Activated CD8-positive, alpha-beta memory T cell treated with anti-CD3 and anti-CD28 coated beads, Interleukin-2, amount 10 ng/mL, durations not matched to agents 7 days and 5 days (primary cell): ENCODE measurements at places on chromosomes 1 and 21.
A peak's percentile ranks its signal among the peaks of the same experiment; 100 is the strongest.

DNA sequence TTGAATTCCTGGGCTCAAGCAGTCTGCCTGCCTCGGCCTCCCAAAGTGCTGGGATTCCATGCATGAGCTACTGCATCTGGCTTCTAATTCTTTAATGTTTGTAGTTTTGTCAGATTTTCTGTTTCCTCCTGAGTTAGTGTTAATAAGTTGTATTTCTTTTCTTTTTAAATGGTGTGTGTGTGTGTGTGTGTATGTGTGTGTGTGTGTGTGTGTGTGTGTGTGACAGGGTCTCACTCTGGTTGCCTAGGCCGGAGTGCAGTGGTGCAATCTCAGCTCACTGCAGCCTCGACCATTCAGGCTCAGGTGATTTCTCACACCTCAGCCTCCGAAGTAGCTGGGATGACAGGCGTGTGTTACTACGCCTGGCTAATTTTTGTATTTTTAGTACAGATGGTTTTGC lies 50.2 kb downstream of the ADARB1 start:
- DNase-seq, result no peak

- DNase-seq, result no peak
Observed at GRCh38 chr1:5516756-5517155, 475.5 kb downstream of the NPHP4 start.

GRCh38 chr1:221105578-221105977 lies 226.3 kb downstream of the HLX start:
- DNase-seq, result no peak

- DNase-seq, result no peak
Observed at GRCh38 chr21:39319814-39320332, 6.4 kb upstream of the BRWD1 start.

DNA sequence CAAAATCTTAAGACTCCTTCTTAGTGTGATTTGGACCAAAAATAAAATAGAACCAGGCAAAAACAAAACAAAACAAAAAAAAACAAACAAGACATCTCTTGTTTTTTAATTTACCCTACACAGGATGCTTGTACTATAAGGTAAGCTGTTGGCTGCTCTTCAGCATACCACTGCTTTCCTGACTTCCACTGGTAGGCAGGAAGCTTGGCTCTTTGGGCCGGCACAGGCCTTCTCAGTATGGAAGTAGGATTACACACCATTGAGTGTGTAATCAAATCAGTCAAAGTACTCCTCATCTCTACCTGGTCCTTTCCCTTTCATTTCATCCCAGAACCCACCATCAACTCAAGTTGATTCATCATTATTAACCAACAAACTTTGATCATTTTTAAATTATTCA lies 61.9 kb upstream of the RGS1 start:
- no peak for DNase-seq

DNA sequence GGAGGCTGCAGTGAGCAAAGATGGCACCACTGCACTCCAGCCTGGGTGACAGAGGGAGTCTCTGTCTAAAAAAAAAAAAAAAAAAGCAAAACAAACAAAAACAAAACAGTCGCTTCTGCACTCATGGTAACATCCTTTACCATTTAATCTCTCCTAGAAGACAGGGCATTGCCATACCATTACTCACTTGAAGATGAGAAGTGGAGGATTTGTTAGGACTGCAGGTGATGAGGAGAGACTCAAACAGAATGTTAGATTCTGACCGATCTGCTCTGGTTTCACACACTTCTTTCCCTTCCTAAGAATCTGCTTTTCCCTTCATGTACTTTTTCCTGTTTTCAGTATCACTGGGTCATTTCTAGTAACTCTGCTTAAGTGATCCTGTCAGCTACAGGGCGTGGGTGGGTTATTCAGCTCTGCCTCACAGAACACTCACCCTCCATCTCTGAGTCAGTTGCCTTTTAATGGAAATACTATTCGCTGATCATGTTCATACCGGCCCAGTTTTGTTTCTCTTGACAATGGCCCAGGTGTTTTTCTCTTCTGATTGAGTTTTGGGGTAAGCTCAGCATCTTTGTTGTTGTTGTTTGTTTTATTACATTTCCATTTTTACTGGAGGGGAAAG lies 148.0 kb upstream of the ERG start:
- no peak for DNase-seq

GRCh38 chr1:75366595-75366994 lies 232.4 kb downstream of the LHX8 start:
- no peak for DNase-seq

DNA sequence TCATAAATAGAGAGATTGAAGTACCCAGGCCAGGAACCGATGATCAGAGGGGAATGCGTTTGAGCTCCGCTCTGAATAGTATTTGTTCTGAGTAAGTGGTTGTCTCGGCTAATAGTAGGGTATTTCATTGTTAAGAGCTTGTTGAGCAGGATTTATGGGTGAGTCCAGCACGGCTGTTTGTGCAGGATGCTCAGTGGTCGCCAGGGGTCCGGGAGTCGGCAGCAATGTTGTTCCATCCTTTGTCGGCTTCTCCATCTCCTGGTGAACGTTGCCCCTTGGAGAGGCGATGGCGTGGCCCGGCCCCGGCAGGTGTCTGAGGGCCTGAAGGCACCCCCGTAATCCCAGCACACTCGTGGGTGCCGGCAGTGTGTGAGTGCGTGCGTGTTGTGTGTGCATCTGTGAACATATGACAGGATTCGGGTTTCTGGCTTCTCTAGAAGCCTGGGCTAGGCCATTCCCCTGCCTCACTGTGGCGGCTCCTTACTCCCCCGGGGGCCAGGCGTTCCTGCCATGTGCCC lies 160.8 kb upstream of the ARHGEF16 start:
- DNase-seq, result no peak

GRCh38 chr21:16357994-16358393 lies 628.2 kb downstream of the USP25 start:
- no peak for DNase-seq

DNA sequence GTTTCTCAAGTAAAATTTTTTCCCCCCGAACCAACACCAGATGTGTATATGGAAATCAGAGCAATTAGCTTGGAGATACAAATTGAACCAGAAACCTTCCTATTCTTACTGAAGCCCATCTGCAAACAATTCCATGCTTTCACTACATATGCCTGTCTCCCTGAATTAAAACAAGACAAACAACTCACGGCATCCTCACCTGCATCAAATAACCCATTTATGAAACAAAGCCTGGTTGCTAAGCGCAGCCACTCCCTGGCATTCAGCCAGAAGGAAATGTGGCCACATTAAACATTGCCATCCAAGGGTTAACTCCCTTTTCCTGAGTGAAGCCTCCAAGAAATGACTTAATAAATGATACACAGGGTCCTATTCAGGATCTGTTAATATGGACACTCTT lies 55.3 kb downstream of the APP start:
- no peak for DNase-seq

GRCh38 chr1:151008244-151009205 lies at the start of gene PRUNE1:
Gene PRUNE1, plus strand, starts transcription at chr1:151008449. Its CDS starts 184 bp downstream, at chr1:151008633.
- peak; percentile 97 for DNase-seq

- no peak for DNase-seq
Observed at GRCh38 chr1:22710701-22711049, at the start of gene EPHB2. Gene EPHB2, plus strand, starts transcription at chr1:22710839. Its CDS starts 144 bp downstream, at chr1:22710983.

DNA sequence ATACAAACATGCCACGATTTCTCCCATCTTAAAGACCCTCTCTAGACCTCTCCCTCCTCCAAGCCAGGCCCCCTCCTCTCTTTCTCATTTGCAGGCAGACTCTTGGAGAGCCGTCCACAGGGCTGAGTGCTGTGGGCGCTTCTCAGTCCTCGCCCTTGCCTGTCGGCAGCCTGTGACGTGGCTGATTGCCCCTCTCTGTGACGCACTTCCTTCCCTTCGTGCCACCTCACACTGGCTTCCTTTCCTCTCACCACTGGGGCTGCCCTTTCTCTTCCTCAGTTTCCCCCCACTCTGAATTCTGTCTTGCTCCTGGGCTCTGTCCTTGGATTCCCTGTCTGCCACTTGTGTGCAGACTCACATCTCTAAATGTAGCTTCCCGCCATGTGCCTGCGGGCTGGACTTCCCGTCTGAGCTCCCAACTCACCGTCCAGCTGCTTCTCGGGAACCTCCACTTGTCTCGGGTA lies 227.2 kb downstream of the CAMTA1 start:
- no peak for DNase-seq

DNA sequence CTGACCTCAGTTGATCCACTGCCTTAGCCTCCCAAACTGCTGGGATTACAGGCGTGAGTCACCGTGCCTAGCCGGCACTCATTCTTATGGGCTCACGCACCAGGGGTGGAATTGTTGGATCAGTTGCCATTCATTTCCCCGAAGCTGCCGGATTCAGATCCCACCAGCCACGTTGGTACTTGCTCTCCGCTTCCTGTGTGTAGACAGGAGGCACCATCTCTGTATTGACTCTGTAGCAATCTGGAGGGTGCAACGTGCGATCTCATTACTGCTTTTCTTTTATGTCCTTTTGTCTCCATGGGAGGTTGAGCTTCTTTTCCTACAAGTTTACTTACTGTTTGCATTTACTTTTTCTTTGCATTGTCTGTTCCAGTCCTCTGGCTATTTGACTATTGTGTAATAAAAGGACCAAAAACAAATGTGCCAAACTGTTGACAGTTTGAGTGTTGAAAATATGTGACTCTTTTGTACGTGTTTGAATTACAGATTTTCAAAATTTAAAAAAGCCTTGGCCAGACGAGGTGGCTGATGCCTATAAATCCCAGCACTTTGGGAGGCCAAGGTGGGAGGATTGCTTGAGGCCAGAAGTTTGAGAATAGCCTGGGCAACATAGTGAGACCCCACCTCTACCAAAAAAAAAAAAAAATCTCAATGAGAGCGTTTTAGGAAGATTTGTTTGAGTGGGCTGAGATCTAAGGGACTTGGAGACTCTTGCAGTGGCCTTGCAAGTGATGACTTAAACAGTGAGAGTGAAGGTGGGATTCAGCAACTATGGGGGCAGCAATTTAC lies 39.1 kb downstream of the SPSB1 start:
- no peak for DNase-seq
